ENCODE measurements at places on chromosomes 6 and 20.

DNA sequence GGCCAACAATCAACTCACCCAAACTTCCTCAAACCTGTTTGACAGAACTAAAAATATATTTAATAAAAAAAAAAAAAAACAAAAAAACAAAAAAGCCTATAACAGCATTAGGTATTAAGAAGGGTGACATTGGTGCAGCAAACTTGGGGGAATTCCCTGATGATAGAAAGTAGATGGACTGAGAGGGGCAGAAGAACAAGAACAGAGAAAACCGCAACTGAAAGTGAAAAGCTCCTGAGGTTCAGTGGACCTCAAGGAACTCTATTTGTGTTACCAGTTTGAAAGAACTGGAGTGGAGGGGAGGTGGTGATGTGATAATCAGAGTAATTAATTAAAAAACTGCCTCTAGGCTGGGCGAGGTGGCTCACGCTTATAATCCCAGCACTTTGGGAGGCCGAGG lies 53.8 kb downstream of the MACROD2 start:
- no peak for DNase-seq

- peak; percentile 64 for DNase-seq
These were observed 17.2 kb downstream of the UNC5CL start for GRCh38 chr6:41021832-41022231.

- peak; percentile 38 for DNase-seq
These were observed 423.8 kb upstream of the ID4 start for GRCh38 chr6:19413323-19413722.

GRCh38 chr6:155561257-155561965 lies 105.8 kb upstream of the NOX3 start:
- DNase-seq, result peak; percentile 80

DNA sequence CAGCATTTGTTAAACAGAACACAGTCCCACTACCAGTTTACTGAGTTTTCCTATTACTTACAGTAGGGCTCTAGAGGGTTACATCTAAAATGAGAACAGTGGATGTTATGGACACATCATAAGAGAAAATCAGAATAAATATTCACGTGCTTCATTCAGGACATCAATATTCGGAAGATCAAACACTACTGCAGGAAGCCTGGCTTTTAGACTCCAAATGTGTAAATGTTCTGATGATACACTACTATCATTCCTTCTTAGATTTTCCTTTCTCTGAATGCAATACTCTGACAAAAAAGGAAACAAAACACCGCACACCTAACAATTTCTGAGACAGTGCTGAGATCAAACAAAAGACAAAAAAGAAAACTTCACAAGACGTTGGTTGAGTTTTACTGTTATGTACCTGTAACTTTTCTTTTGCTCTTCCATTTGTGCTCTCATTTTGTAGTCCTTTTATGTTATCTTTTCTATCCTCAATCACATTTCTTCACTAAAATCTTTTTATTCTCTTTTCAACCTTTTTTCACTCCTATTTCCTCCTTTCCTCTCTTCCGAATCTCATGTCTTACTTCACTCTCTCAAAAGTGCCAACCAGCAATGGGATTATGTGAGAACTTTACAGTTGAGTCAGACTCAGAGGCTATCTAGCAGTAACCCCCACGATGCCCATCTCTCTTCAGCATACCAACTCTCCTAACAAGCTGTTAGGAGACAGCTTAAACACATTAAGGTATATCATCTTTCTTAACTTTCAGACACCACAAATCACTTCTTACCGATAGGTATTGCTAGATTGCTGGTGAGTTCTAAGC lies 1.7 kb downstream of the FAM184A start:
- DNase-seq, result no peak

DNA sequence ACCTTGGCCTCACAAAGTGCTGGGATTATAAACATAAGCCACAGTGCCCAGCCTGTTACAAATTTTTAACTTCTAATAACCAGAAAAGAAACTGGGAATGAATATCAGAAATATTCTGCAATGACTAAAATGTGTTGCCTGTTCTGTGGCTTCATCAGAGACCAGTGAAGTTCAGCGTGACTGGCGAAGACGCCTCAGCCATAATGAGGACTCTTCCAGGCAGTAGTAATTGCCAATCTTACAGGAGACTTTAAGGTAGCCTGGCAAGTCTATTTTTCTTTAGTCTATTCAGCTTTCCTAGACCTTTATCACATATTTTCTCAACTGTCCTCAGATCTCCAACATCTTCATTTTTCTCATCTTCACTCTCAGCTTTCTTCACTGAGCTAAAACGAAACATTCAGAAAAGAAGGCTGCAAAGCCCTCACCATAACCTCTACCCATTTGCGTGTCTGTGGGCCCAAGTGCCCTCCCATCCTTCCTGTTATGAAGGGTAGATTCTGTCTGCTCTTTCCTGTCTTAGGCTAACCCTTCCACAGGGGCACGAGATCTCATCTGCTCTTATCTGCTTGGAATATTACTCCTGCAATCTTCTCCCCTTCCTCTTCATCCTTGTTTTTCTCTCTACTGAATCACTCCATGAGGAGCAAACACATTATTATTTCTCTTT lies 42.0 kb upstream of the OLIG3 start:
- DNase-seq, result no peak

GRCh38 chr20:62500237-62500864 lies 24.6 kb upstream of the GATA5 start:
- DNase-seq, result peak; percentile 34

DNA sequence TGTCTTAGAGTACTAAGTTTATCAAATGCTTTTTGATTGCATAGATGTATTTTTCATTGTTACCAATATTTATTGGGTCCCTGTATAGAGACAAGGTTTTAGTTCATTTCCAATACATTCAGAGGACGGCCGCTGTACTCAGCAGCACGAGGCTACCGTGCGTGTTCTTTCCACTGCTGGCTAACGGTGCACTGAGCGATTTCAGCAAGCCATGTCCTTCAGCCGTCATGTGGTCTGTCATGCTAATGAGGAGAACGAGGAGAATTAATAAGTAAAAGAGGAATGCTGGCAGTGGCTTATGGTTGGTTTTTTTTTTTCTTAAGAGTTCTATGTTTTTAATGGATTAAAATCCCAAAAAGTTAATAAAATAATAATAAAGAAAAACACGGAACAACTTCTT lies 253.6 kb downstream of the ARID1B start:
- DNase-seq, result no peak

- DNase-seq, result peak; percentile 68
These were observed 311.6 kb downstream of the CDC5L start for GRCh38 chr6:44699082-44699481.

GRCh38 chr6:132537145-132537544 lies 932 bp upstream of the TAAR9 start:
- no peak for DNase-seq

GRCh38 chr6:56536536-56536935 lies 106.2 kb downstream of the DST start:
- peak; percentile 46 for DNase-seq

DNA sequence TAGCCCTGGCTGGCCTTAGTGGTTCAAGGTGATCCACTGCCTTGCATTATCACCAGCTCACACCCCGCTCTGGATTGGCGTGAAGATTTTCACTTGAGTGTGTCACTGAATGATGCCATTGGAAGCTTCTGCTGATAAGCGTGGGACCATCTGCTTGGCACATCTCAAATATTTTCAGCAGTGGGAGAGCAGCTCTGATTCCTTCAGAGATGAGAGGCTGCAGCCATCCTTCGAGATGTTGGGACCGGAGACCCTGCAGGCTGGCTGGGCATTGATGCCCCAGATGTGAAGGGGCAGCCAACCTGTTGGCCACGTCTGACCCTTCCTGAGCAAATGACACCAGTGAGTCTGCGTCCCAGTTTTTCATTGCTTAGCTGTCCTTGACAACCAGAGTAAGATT lies at the start of gene MAS1:
Gene MAS1 (plus strand): TSS at position 197 of the 400 bp plus-strand sequence. CDS start 15,968 bp downstream, outside the sequence.
- DNase-seq, result no peak

GRCh38 chr6:162251257-162251656 lies 476.3 kb downstream of the PRKN start:
- peak; percentile 10 for DNase-seq

GRCh38 chr6:79436241-79436640 lies 101.0 kb downstream of the LCA5 start:
- no peak for DNase-seq

DNA sequence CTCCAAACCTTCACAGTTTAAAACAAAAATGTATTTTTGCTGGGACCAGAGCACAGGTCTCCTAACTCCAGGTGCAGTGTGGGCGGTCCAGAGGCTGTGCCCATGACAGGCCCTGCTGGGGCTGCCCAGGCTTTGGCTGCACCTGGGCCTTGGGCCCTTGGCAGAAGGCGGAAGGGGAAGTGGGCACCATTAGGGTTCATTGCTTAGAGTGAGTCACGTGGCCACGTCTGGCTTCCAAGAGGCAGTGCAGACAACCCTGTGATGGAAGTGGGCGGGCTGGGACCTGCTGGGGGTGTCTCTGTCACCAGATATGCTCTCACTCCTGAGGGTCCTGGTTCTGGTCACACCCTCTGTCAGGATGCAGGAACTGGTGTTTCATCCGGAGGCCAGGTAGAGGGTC lies 302.2 kb downstream of the QKI start:
- DNase-seq, result no peak

GRCh38 chr20:51529758-51530157 lies 12.8 kb downstream of the NFATC2 start:
- peak; percentile 78 for DNase-seq

GRCh38 chr6:42260972-42261371 lies 43.3 kb upstream of the MRPS10 start:
- DNase-seq, result peak; percentile 47

DNA sequence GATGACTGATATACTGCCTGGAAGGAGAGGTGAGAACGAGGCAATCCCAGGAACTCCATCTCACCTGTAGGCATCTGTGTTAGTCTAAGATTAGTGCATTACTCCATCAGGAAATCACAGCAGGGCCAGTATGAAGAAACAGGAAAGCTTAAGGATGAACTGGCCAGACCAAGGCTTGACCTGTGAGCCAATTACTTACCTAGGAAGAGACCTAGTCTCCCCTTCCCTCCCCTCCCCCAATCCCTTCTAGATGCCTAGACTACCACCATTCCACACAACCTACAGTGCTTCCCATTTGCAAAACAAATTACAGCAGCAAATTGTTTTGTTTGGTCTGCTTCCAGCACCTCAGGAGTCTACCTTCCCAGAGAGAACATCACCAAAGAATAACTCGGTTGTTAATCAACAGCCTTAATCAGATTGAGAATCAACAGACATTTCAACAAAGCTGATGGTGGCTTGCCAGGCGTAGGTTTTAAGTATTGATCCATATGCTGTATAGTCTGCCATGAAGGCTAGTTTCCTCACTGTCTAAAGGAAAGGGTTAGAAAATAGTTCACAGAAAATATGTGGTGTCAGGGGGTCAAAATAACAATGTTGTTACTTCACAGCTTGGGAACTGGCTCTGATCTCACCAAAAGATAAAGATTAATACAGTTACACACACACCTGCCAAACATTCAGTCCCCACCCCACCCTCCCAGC lies 10.1 kb downstream of the PKHD1 start:
- DNase-seq, result no peak

DNA sequence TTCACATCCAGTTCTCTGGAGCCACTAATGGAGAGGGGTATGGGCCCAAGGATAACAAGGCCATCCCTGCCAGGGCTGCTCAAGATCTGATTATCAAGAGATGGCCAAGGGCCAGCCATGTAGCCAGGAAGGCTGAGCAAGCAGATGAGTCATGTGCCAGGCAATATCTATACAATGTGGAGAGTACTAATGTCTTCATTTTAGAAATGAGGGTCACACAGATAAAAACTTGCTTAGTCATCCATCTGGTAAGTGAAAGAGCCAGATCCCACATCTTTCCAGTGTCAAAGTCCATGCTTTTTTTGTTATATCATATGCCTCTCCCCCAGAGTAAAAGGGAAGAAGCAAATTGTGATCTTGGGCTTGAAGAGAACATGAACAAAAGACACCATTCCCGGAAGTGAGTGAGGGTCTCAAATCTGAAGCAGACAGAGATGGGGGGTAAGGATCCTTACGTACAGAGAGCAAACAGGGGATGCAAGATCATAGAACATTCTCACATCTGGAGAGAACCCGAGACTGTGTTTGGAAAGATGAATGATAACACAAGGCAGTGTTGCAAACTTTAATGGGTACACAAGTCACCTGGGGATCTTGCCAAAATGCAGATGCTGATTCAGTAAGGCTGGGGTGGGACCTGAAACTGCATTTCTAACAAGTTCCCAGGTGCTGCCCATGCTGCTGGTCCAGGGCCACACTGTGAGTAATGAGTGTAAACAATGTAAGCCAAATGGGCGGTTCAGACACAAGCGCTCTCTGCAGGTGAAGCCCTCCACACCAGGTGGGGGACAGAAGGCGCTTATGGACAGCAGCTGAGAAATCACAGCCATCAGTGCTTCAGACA lies 20.0 kb upstream of the GSTA3 start:
- DNase-seq, result peak; percentile 92

DNA sequence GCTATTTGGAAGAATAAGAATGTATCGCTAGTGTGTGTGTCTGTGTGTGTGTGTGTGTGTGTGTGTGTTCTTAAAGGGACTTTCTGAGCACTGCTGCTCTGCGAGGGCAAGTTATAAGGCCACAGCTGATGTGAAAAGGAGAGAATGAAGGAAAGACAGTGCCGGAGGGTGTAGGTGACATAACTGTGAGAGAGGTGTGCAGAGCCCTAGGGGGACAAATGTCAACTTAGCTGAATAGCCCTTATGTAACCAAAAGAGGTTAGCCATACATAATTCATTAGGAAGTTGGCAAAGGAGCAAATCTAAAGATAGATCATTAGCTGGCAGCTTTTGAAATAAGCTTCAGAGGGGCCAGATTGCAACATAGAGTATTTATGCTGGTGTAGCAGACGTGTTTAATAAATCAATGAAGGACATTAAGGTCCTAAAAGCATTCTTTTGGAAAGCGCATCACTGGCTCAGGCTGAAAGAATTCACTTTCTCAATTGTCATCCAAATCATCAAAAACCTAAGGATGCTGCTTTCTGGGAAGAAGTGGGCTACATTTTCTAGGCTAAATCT lies 81.0 kb downstream of the NDUFAF5 start:
- DNase-seq, result peak; percentile 85

DNA sequence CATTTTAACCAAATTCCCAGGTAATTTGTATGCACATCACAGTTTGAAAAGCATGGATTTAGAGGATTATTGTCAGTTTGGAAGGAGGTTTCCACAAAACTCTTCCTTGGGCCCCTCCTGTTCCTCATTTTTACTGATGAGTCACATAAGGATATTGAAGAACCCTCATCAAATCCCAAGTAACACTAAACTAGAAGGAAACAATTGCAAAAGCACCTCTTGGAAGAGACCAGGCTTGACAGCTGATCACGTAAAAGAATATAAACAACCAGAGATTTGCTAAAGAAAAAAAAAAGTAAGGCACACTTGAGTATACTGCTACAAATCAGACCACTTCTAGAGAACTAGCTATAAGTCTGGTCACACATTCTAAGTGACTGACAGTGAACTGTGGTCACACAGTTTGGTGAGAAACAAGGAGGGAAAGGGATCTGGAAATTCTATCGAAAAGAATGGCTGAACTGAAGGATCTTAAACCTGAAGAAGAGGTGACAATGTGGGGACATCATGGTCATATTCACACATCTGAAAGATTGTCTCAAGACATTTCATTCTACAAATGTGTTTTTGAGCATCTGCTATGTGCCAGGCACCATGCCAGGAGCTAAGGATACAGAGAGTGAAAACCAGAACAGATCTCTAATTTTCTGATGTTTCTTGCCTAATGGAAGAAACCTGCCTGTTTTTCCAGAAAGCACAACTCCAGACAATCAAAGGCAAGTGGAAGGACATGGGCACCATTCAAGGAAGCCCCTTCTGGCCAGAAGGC lies 24.1 kb downstream of the ZHX3 start:
- no peak for DNase-seq
